CD4-positive, alpha-beta memory T cell (primary cell): ENCODE measurements at places on chromosomes 5 and 9. TPM values are rescaled to one million over a fixed set of nuclear protein-coding genes. Genes with fewer than 3 reads are reported as not detected.

- no peak for DNase-seq
These were observed 23.7 kb downstream of the RXRA start for GRCh38 chr9:134349936-134350335.

Gene ADAMTSL2
- total RNA-seq, result 0.09 TPM

Gene ANKDD1B
- 0.61 TPM for total RNA-seq

- no peak for DNase-seq
These were observed 124.1 kb downstream of the SYK start for GRCh38 chr9:90925581-90926257.

Gene SMIM33
- total RNA-seq, result 1.1 TPM
